ENCODE measurements at places on chromosomes 16 and 17. TPM values are rescaled to one million over a fixed set of nuclear protein-coding genes. Genes with fewer than 3 reads are reported as not detected.

Gene NXPH3
- 0.19 TPM for total RNA-seq

DNA sequence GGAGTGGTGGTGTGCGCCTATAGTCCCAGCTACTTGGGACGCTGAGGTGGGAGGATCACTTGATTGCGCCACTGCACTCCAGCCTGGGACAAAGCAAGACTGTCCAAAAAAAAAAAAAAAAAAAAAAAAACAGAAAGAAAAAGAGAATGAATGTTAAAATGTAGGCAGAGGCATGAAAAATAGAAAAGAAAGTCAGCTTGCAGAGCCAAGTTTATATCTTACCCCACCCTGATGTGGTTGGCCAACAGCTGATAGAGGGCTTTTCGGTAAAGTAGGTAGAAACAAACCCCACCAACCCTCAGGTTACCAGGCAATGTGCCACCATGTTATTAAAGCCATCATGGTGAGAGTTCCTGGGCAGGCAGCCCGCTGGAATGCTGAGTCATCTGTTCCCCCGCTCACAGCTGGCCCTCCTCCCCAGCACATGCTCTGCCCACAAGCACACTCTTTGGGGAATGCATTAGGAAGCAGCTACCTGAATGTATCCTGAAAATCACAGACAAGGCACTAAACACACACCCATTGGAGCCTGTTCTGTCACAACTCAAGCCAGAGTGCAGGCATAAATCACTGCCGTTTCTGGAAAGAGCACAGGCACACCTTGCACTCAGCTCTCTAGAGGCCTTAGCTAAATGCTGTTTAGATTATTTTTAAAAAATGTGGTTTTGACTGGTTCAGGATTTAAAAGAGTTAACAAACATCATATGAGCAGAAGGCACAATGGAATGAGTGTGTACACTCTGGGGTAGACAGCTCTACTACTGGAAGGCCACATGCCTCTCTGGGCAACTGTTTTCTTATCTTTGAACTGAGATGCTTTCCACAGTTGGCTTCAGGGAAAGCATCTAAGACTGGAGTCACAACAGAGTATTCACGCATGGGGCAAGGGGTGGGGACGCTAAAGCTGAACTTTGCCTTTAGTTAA is 128.5 kb downstream of the PARN start:
- DNase-seq, result peak; percentile 98

GRCh38 chr17:69722518-69722917 is 308.0 kb downstream of the MAP2K6 start:
- DNase-seq, result no peak

DNA sequence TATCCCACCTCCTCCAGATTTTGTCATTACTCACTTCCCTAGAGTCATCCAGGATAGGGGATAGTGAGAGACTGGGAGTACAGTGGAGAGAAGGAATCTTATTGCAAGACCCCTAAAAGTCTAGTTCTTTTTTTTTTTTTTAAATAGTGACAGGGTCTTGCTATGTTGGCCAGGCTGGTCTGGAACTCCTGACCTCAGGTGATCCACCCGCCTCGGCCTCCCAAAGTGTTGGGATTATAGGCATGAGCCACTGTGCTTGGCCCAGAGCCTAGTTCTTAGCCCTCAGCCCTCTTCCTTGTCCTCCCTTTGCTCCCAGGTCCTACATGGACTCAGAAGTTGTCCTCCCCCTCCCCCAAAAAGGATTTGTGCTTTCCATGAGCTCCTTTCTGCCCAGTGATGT is 2.7 kb upstream of the CHRNB1 start:
- no peak for DNase-seq

Gene SPEM3
- not detected for total RNA-seq

DNA sequence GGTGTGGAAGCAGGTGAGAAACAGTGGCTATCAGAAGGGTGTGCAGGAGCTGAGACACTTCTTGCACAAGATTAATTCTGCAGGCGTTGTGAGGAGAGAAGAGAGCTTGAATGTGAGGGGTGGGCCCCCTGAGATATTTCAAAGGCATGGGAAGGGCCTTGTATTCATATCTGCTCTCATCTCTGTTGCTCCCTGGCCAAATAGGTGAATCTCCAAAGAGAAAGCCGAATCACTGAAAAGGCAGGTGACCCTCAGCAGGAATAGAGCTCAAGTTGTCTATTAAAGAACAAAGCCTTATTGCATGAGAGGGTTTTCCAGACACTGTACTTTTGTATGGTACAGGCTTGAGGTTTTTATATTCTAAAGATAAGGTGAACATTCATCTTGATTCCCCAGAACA is 373.1 kb downstream of the TMEM114 start:
- DNase-seq, result no peak

Gene PROCA1
- 2.4 TPM for total RNA-seq

Measured in LHCN-M2 (cell line).